ENCODE measurements at places on chromosomes 11 and 22.
A peak's percentile ranks its signal among the peaks of the same experiment; 100 is the strongest.

DNA sequence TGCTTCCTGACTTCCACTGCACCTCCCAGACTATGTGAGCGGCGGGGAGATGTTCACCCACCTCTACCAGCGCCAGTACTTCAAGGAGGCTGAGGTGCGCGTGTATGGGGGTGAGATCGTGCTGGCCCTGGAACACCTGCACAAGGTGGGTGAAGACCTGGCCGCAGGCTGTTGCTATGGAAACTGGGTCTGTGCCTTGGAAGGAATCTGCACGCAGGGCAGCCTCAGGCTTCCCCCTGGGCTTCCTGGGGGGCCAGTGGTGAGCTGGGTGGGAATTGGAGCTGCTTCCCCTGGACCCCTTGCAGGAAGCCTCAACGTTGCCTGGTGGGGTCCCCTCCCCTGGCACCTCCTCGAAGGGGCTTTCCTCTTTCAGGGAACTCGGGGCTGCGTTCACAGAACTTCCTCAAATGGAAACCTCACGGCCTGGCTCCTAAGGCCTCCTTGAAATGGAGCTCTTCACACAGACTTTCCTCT, 1.5 kb downstream of the RPS6KA4 start:
- DNase-seq: no peak

GRCh38 chr22:38424525-38425080, 30.4 kb downstream of the KCNJ4 start:
- no peak for DNase-seq

- DNase-seq: no peak
Observed at GRCh38 chr22:36029406-36029755, 757 bp upstream of the RBFOX2 start.

DNA sequence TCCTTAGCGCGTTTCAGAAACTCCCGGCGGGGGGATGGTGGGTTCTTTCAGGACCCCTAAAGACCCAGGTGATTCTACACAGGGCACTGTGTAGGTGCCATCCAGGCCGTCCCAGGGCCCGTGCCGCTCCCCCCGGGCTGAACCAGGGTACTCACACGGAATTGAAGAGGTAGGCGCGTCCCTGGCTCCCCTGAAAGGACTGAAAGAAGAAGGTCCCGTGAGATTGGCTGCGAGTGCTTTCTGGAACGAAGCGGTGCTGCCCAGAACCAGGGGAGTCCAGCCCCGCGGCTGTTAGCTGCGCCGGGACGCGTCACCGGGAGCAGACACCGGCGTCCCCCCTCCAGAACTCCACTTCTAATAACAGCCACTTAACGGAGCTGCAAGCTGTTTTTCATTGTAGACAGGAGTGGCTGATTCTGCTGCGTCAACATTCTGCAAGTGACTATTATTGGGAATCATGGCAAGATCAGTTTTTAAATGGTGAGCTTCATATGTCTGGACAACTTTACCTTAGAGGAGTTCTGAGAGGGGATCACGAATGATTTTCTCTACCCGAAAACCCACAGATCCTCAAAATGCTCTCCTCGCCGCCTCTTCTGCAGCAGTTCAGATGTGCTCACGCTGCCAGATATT, 31.8 kb downstream of the YPEL1 start:
- DNase-seq: no peak

- DNase-seq: no peak
Observed at GRCh38 chr11:65448074-65448417, 25.4 kb downstream of the NEAT1 start.

DNA sequence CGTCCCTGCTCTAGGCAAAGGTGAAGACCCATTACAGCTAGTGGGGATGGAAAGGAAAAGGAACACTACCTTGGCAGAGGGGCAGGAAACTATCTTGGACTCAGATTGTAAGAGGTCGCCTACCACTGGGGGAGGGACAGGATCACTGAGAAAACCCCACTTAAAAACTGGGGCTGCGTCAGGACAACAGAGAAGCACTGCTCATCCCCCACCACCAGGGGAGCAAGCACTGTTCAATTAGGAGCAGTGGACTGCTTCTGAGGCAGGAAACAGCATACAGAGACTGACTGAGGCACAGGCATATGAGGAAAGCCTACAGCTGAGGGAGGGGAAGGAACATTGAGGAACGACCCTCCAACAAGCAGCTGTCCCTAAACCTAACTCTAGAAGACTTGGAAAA, 20.8 kb upstream of the DLAT start:
- DNase-seq: peak; percentile 44

- no peak for DNase-seq
Observed at GRCh38 chr22:20777420-20778177, 3.7 kb downstream of the SERPIND1 start.

- no peak for DNase-seq
Observed at GRCh38 chr11:12016246-12016645, 7.8 kb upstream of the DKK3 start.

DNA sequence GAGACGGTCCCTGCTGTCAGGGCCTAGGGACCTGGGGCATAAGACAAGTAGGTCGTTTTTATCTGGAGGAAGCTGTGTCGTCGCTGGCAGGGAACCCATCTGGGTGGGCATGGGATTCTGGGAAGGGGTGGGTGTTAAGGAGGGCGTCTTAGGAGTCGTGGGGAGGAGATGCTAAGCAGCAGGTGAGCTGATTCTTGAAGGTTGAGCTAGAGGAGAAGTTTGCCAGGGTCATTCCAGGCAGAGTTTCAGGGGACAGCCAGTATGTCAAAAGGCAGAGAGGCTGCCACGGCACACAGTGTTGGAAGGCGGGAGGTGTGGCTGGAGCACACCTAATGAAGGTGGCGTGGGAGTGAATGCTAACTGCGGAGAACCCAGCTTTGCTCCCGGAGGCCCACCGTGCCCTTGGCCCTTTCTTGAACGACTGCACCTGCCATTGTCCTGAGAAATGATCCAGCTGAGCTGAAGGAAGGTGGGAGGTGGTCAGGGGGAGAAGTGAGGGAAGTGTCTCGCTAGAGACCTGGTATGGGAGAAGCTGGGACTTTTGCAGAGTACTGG, 1.3 kb downstream of the FAM118A start:
- no peak for DNase-seq

DNA sequence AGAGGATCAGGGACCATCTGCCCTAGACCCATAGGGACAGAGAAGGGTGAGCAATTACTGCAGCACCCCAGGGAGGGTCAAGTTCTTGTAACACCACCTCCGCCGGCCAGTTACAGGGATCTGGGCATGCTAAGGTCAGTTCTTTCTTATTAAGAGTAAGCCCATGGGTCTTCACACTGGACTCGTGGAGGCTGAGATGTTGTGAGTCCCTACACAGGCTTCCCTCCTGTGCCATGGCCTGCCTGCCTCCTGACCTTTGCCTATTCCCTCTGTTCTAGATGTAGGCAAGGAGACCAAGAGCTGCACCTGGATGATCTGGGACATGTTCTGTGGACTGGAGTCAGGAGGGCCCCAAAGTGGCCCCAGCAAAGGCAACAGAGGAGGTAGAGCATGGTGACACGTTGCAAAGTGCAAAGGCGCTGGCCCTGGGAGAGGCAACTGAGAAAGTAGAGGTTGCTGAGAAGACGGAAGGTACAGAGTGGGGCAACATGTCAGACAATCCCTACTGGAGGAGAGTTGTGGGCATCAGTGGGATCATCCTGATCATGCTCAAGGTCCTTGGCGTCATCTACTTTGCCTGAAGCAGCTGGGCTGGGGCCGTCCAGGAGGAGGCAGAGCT, 16.3 kb upstream of the GNAZ start:
- no peak for DNase-seq

DNA sequence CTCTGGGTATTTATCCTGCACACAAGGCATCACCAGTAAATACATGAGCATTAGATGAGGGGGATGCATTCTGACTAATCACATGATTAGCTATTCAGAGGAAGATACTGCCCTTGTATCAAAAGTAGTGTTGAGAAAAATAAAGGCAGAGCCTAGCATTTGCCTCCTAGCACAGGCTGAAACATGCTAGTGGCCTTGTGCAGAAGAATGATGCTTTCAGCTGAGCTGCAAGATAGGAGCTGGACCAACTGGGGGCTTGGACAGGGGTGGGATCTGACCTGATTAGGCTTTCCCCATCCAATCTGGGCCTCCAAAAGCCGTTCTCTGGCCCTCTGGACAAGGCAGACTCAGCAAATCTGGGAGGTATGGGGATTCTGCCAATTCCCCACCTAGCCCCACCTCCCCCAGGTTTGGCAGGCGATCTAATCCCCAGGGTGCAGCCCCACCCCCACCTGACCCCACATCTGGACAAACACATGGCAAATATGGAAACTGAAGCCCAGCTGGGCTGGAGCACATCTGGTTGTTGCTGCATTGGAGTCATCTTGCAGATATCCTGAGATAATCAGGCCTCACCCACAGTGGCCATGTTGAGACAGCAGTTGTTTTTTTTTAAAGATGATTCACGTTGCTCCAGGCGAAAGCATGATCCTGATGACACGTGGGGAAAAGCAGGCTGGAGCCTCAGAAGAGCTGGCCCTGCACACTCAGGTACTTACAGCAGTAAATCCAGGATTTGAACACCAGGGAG, 4.4 kb upstream of the MISFA start:
- no peak for DNase-seq

DNA sequence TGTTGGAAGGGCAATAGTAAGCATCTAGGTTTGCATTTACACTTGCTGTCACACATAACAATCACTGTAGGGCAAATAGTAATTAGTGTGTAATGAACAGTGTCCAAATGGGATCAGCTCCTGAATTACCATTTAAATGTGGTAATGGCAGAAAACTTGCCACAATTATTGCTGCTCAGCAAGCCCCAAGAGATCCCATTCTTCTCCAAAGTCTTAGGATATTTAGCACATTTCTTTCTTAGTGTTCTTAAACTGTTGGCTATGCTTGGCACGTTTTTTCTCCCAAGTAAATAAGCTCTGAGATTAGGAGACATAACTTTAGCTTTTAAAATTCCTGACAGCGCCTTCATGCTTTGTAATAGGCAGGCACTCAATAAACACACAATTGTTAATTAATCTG, 1037.0 kb downstream of the DLG2 start:
- no peak for DNase-seq

DNA sequence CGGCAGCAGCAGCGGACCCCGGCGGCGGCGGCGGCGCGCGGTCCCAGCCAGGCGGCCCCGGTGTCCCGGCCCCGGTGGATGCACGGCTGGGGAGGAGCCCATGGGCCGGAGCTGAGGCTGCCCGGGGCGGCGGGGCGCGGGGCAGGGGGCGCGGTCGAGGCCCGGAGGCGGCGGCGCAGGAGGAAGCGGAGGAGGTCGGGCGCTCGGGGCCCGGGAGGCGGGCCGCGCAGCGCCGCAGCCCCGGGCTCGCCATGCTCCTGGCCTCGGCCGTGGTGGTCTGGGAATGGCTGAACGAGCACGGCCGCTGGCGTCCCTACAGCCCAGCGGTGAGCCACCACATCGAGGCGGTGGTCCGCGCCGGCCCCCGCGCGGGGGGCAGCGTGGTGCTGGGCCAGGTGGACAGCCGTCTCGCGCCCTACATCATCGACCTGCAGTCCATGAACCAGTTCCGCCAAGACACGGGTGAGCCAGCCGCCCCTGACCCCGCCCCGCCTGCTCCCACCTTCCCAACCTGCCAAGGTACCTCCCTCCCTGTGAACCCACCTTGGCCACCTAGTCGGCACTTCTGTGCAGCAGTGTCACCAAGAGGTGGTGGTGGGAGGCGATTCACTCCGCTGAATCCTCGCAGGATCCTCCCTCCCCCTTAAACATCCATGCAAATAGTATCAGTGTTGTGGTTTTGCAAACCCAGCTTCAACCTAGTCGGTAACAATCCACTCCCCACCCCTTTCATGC, 580 bp downstream of the DTX4 start:
- DNase-seq: no peak

- DNase-seq: no peak
Observed at GRCh38 chr22:37470087-37470445, 16.1 kb downstream of the MFNG start.

- DNase-seq: no peak
Observed at GRCh38 chr22:17734187-17734586, 40.1 kb downstream of the BID start.

DNA sequence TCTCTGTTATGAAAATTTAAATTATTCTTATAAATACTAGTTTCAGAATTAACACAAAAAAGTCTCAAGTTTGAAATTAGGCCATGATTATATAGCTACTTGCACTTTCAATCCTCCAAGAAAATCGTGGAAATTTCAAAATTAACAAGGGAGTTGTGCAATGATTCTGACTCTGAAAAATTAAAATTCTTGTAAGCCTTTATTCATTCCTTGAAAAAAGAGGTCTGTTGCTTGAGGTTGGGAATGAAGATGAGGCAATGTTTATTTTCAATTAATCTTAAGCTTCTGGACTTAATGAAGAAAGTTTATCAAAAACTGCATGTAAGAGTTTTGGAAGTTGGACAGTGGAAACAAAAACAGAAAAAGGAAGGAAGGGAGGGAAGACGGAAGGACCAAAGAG, 128.2 kb upstream of the FIBIN start:
- DNase-seq: no peak

GRCh38 chr11:11382858-11383532, 29.9 kb upstream of the CSNK2A3 start:
- DNase-seq: no peak

- no peak for DNase-seq
Observed at GRCh38 chr11:92794783-92795182, 174.7 kb upstream of the MTNR1B start.

DNA sequence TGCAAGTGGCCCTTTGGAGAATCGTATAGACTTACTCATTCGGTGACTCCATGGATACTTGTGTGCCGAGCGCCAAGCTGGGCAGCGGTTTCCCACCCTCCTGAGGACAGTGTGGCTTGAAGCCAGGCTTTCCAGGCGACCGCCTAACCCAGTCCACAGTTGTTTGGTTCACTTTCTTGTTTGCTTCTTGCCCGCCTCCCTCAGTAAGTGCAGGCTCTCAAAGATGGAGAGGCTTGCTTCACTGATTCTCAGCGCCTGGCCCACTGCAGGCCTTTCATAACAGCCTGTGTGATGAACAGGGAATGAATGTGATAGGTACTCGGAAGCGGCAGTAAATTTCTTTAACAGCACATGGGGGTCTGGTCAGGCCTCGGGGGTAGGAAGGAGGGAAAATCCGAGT, 11.2 kb upstream of the MDK start:
- DNase-seq: no peak

DNA sequence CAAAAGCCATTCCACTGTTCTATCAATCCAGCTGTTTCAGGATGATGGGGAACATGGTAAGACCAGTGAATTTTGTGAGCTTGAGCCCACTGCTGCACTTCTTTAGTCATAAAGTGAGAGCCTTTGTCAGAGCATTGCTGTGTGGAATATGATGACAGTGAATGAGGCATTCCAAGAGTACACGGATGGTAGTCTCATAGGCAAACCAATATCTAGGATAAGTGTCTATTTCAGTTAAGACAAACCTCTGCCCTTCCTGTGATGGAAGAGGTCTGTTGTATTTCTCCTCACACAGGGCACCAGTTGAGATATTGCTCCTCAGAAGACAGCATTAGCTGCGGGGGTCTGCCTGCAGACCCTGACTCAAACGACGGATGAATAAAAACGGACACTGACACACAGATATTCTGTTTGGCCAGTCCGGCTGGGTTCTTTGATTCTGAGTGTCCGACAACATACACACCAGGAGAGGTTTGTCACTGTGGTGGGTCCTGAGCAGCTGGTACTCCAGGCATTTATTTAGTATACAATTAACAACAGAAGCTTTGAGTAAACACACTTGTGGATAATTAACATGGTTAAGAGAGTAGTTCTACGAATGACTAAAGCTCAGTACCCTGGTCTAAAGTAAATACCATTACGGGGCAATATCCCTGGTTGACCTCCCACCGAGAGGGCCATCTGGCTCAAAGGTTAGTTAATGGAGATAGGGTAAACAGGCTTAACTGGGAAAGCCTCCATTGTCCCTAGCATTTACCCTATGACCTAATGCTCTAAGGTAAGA, 121.7 kb downstream of the ZNF280B start:
- DNase-seq: no peak

GRCh38 chr11:3375552-3375951, 3.4 kb downstream of the ZNF195 start:
- no peak for DNase-seq

All from GM18507 (cell line).